ENCODE measurements at places on chromosomes 7 and 10.

- no peak for DNase-seq
These were observed 33.1 kb upstream of the EGFR start for GRCh38 chr7:54985426-54986330.

GRCh38 chr7:99005776-99006175 lies 127.4 kb downstream of the TRRAP start:
- DNase-seq, result no peak

GRCh38 chr10:132689721-132690360 lies 96.1 kb downstream of the NKX6-2 start:
- no peak for DNase-seq

DNA sequence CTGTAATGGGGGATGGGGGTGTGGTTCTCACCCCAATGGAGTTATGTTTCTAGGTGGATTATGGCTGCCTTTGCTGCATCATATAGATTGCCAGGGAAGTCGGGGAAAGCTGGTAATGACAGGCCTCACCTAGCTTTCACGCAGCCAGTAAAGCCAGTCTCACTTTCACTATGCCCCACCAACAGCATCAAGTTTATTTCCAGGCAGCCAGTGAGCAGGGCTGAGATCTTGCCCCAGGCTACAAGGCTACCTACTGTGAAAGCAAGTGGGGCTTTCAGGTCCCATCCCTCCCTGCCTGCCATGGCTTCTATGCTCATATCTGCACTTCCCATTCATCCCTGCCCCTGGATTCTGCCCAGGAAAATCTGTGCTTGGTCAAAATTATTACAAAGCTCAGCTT lies 61.7 kb upstream of the NXPH1 start:
- DNase-seq, result no peak

DNA sequence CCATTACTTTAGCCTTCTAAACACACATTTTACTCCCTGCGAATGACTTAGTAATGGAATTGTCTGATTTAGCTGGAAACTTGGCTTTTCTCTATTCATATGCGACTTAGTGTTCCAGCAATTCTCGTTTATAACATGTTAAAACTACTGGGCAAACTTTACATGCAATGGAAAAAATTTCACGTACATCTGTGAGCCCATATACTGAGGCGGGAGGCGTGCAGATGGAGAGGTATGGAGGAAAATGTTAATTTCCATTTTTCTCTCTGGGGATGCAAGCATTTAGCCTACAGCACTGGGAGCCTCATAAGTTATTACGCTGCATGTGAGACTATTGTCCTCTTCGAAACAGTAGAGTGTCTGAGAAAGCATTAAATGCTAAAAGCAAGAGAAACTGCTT lies 591.5 kb upstream of the ANKRD30A start:
- no peak for DNase-seq

- no peak for DNase-seq
These were observed 81.9 kb downstream of the ABCB5 start for GRCh38 chr7:20697351-20697750.

- no peak for DNase-seq
These were observed at the start of gene ITPRIP for GRCh38 chr10:104337985-104338735. Gene ITPRIP, minus strand, starts transcription at chr10:104338465. Its CDS starts 22,414 bp downstream, at chr10:104316051.

GRCh38 chr10:4763960-4764428 lies 62.0 kb upstream of the AKR1E2 start:
- DNase-seq, result no peak

- DNase-seq, result no peak
These were observed 65.1 kb downstream of the LHPP start for GRCh38 chr10:124526621-124527267.

- no peak for DNase-seq
These were observed 197.0 kb upstream of the AGK start for GRCh38 chr7:141354251-141354650.

GRCh38 chr7:20474249-20474648 lies 141.2 kb upstream of the ABCB5 start:
- DNase-seq, result no peak

DNA sequence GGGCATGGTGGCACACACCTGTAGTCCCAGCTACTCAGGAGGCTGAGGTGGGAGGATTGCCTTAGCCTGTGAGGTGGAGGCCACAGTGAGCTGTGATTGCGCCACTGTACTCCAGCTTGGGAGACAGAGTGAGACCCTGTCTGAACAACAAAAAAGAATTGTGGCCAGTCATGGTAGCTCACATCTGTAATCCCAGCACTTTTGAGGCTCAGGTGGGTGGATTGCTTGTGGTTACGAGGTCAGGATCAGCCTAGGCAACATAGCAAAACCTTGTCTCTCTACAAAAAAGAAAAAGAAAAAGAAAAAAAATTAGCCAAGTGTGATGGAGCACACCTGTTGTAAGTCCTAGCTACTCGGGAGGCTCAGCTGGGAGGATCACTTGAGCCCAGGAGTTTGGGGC lies 22.8 kb downstream of the MARCHF5 start:
- DNase-seq, result no peak

- no peak for DNase-seq
These were observed 26.8 kb downstream of the MICU1 start for GRCh38 chr10:72598769-72599701.

DNA sequence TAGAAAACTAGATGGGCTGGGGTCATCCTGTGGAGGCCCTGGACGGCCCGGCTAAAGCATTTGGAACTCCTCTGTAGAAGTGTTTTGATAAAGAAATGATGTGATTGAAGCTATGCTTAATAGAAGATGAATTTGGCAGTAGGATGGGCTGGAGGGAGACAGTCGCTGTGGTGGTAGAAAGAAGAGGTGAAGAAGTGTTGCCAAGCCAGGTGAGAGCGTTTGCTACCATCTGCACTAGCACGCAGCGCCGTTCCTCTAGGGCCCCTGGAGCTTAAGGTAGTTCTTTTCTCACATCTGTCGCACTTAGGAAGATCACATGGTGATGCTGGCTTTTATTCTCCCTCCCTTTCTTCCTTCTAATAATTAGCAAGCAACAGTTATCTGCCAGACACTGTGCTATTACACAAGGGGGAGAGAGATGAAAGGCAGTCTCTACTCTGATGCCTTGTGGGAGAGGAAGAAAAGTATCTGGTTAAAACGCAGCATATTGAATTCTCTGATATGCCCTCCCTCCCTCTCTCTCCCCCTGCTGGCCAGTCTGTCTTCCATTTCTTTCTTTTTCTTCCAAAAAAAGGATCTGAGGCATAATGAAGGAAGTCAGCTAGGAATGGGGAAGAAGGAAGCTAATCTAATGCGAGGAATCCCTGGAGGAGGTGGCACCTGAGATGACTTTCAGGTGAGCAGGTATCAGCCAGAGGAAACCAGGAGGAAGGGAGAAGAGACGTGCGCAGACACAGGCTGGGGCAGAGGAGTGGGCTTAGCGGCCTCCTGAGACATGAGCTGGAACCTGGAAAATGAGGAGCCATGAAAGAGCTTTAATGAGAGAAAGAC lies 162.3 kb upstream of the KLF14 start:
- no peak for DNase-seq

DNA sequence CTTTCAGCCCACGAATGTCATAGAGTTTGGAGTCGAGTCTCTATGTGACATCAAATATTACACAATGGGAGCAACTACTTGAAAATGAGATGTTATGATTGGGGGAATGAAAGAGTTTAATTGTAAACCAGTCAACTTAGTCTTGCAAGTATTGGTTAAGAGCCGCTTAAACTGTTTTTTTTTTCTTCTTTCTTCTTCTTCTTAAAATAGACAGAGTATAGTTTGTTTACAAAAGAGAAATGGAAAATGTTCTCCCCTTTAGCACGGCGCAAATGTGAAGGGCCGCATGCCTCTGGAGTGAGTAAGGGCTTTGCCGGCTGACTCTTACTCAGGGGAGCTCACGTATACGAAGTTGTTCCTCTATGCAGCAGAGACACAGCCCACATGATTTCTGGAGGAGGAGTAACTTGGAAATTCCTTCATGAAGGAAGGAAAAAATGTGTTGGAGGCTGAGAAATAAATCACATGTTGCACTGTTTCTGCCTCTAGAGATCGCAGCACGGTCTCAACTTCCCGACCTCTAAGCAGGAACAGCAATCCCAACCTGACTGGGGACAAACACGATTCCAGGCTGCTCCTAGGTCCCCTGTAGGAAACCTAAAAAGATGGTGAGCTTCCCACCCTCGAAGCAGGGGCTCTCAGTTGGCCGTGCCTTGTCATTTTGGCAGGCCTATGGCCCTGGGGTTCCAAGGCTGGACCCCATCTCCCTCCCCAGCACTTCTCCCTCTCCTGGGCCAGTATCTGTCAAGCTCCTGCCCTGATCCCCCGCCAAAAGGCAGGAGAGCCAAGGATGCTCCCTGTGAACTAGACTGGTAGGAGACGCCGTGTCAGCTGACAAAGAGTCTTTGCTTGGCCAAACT lies 44.8 kb downstream of the MYOF start:
- no peak for DNase-seq

DNA sequence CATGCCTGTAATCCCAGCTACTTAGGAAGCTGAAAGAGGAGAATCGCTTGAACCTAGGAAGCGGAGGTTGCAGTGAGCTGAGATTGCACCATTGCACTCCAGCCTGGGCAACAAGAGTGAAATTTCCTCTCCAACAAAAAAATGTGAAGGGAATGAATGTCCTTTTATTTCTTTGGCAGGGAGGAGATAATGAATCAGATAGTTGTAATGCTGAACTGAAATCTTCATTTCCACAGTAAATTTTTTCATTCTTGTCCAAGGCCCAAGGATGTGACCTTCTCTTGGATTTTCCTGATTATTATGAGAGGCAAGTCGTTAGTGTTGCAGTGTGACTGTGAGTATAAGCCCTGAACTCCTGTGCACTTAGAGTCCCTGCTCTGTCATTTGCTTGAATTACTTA lies 13.6 kb downstream of the STAMBPL1 start:
- DNase-seq, result no peak

GRCh38 chr10:90935581-90936275 lies 14.8 kb upstream of the ANKRD1 start:
- no peak for DNase-seq

- DNase-seq, result no peak
These were observed 27.0 kb downstream of the KCNH2 start for GRCh38 chr7:150951181-150951520.

- peak; percentile 80 for DNase-seq
These were observed 23.4 kb upstream of the DPYSL4 start for GRCh38 chr10:132163278-132163765.

GRCh38 chr7:105612806-105613205 lies 31.5 kb upstream of the EFCAB10 start:
- DNase-seq, result no peak

DNA sequence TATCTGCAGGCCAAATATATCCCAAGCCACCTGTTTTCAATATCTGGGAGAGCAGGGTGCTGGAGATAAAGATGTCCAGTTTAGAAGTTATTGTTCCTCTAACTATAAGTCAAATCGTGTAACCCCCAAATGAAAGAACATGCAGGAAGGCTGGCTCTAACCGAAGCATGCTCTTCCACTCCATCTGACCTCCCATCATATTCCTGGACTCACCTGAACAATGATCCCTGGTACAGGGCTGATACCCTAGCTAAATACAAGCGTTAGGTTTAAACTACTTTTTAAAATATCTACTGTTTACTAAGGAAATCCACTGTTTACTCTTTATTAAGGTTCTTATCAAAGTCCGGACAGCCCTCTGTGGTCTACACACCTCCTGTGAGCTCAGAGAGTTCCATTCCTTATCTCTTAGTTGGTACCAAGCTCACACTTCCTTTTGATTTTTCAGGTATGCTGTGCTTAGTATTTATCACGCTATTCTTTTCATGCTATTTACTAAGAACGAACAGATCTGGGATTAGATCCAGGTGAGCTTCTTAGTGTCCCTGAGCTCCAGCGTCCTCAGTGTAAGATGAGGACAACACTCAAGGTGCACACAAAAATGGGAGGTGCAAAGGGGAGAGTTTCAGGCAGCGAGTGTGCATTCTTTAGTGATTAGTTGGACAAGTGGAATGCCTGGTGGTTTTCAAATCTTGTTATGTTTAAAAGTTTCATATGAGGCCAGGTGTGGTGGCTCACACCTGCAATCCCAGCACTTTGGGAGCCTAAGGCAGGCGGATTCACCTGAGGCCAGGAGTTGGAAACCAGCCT lies 23.6 kb upstream of the COBL start:
- DNase-seq, result no peak

DNA sequence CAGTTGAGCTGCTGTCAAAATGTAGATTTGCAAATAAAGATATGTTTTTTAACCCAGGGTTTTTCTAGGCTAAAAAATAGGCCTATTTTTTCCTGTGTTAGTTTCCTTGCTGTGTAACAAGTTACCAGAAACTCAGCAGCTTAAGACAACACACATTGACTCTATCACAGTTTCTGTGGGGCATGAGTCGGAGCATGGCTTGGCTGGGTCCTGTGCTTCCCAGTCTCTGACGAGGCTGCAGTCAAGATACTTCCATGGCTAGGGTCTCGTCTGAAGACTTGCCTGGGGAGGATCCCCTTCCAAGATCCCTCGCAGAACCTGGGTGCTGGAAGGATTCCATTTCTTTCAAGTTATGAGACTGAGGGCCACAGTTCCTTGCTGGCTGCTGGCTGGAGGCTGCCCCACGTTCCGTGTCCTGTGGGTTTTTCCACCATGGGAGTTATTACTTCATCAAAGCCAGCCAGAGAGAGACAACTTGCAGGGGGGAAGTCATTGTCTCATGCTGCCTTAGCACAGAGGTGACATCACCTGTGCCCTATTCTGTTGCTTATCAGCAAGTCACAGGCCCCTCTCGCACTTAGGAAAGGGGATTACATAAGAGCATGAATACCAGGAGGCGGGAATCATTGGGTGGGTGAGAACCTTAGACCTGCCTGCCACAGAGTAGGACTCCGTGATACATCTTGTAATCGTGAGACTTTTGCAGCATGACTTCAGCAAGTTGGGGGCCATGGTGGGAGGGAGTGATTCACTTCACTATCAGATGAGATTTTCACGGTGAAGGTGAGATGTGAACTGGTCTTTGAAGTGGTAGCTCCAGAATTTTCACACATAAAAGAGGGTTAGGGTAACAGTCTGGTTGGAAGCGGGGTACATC lies 77.9 kb downstream of the CCNY start:
- DNase-seq, result no peak

DNA sequence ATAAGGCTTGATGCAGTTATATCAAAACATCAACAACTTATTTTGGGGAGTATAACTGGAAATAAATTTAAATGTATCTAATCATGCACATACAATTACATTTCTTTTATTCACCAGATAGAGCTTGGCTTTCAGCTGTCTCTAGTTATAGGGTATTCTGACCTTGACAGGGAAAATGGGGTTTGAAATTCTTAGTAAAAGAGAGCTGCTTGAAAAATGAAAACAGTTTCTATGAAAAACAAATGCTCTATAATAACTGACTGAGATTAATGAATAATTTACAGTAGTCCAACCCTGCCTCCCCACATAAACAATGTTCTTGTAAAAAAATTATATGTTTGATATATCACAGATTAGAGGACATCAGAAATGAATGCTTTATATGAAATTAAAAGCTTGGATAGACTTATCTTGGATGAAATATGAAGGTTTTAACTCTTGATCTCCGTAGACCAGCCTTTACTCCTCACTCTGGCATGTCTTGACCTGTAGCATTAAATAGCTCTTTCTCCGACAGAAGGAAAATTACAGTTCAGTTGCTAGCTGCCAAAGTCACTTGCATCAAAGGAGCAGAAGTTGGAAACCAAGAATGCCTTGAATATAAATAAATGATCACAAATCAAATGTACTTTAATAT lies 32.1 kb downstream of the VWC2 start:
- DNase-seq, result no peak

All from NCI-H774 (cell line).